ENCODE measurements at places on chromosomes 7 and 10.

DNA sequence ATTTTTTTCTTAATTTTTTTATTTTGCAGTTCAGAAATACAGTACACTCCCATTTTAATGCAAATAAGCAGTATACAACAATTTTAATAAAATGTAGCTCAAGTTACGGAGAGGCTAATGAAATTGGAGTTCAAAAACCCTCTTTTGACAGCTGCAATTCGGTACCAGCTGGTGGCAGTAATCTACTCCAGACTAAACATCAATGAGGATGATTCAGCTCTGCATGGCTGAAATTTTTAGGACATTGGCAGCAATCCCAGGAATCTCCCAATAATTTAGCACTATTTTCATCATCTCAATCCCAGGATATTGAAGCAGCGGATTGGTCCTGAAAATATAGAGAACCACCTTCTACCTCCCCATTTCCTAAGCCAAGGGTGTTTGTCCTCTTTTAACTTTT lies 278.8 kb downstream of the CACNA2D1 start:
- H3K36me3 ChIP-seq = no peaks in the 10 kb centered on the region
- no peak for DNase-seq
- no peaks in the 10 kb centered on the region for H3K27me3 ChIP-seq
- no peak overlapping the region for H3K4me3 ChIP-seq

DNA sequence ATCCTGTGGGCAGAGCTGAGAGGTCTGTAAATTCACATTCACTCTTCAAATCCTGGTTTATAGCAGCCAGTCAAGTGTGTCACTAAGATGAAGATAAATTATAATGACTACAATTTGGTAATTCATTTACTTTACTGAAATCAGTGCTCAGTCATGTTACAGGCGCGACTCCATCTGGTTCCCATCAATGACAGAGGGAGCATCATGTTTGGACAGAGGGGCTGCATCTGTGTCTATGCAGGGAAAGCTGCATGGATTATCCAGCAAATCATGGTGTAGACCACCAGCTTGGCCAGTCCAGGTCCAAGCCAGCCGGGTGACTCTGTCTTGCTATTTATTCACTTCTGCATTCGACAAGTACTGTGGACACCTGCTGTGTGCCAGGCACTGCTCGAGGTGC lies 214.1 kb upstream of the ZNF32 start:
- H3K36me3 ChIP-seq = no peaks in the 10 kb centered on the region
- H3K27ac ChIP-seq = no peak overlapping the region
- peaks cover 7% of the 10 kb centered on the region for H3K27me3 ChIP-seq
- no peak for DNase-seq
- no peak overlapping the region for H3K4me3 ChIP-seq

- H3K4me1 ChIP-seq = no peaks in the 10 kb centered on the region
- H3K4me3 ChIP-seq = no peak overlapping the region
- DNase-seq = no peak
- peaks cover 1% of the 10 kb centered on the region for H3K27me3 ChIP-seq
- no peak overlapping the region for H3K27ac ChIP-seq
- no peaks in the 10 kb centered on the region for H3K36me3 ChIP-seq
Measured at GRCh38 chr7:139125657-139126056, 16.1 kb upstream of the ZC3HAV1 start.

- DNase-seq = no peak
- H3K27ac ChIP-seq = no peak overlapping the region
- no peaks in the 10 kb centered on the region for H3K36me3 ChIP-seq
- peaks cover 4% of the 10 kb centered on the region for H3K27me3 ChIP-seq
Measured at GRCh38 chr10:131532745-131533341, 221.3 kb upstream of the TCERG1L start.

DNA sequence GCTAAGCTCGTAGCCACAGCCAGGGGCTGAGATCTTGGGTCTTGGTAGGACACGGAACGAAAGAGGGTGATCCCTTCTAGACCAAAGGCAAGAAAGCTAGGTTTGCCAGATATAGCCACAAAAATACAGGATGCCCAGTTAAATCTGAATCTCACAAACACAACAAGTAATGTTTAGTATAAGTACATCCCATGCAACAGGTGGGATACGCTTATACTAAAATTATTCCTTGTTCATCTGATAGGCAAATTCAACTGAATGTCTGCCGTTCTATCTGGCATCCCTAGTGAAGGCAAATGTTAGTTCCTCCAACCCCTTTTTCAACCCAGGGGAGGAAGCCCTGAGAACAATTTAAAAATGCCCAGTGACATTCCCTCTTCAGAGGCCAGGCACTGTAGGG lies 131.1 kb upstream of the MGMT start:
- no peak for DNase-seq
- H3K4me3 ChIP-seq = no peak overlapping the region
- no peaks in the 10 kb centered on the region for H3K4me1 ChIP-seq
- H3K27me3 ChIP-seq = peaks cover 9% of the 10 kb centered on the region

DNA sequence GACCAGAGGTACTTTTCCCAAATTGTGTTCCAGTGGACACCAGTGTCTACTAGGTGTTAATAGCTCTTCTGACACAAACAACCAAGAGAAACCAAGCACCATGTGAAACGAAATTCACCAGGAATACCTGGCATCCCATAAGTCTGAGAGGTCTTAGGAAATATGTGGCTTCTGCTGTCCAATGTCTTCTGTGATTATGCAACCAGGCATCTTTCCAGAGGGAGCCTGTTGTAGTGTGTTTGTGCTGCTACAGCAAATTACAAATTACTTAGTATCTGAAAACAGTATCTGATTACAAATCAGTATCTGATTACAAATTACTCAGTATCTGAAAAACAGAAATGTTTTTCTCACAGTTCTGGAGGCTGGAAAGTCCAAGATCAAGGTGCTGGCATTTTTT lies 133.6 kb upstream of the NPVF start:
- no peak overlapping the region for H3K27ac ChIP-seq
- H3K36me3 ChIP-seq = no peaks in the 10 kb centered on the region
- no peak for DNase-seq

DNA sequence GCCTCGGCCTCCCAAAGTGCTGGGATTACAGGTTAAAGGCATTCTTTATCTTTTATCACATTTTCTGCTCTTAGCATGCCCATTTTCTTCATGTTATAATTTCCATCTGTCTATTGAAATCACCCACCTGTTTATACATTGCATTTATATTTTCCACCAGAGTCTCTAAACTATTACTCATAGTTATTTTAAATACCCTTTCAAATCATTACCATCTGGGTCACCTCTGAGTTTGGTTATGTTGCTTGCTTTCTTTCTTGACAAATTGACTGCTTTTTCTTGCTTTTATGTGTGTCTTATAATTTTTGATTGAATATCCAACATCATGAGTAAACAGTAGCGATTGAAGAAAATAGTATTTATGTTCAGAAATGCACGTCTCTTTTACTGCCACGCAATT lies 71.4 kb downstream of the TMEM270 start:
- DNase-seq = no peak
- peaks cover 6% of the 10 kb centered on the region for H3K27me3 ChIP-seq
- no peak overlapping the region for H3K27ac ChIP-seq

GRCh38 chr7:16211402-16211925 lies 209.9 kb downstream of the CRPPA start:
- H3K36me3 ChIP-seq = no peaks in the 10 kb centered on the region
- H3K4me1 ChIP-seq = no peaks in the 10 kb centered on the region
- H3K27ac ChIP-seq = no peak overlapping the region
- no peak overlapping the region for H3K4me3 ChIP-seq

DNA sequence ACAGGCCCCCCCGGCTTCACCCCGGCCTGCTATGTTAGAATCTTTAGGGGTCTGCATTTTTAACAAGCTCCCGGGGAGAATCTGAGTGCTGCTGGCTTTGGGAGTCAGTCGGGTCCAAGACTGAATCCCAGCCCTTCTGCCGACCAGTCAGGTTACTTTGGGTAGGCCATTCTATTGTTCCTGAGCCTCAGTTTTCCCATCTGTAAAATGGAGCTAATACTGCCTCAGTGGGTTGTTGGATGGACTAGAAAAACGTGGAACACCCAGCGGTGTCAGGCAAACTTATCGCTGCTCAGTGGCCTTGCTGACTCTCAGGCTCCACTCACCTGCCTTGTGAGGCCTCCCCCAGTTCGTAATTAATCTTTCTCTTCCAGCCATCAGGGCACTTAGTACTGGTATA lies 11.7 kb downstream of the TBATA start:
- H3K4me1 ChIP-seq = no peaks in the 10 kb centered on the region
- DNase-seq = no peak
- H3K4me3 ChIP-seq = no peak overlapping the region
- H3K27ac ChIP-seq = no peak overlapping the region
- H3K27me3 ChIP-seq = peaks cover 5% of the 10 kb centered on the region
- no peaks in the 10 kb centered on the region for H3K36me3 ChIP-seq

- H3K27ac ChIP-seq = peak overlapping the region; percentile 19
- DNase-seq = no peak
- H3K36me3 ChIP-seq = no peaks in the 10 kb centered on the region
- no peak overlapping the region for H3K4me3 ChIP-seq
- no peaks in the 10 kb centered on the region for H3K4me1 ChIP-seq
Measured at GRCh38 chr10:60349426-60349825, 40.2 kb downstream of the ANK3 start.

DNA sequence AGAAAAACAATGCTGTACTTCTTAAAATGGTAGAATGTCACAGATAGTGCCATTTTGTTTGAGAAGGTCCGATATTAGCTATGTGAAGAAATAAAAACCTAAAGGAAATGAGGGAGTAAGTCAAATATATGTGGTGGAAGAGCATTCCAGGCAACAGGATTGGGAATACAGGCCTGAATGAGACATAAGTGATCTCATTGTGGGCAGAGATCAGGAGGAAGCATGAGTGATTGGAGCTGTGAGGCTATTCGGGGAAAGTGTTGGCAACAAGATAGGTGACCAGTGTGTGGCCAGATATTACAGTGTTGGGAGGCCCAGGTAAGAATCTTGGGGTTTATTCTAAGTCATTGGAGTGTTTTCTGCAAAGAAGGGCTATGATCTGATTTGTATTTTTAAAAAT lies 41.3 kb upstream of the AGMO start:
- no peaks in the 10 kb centered on the region for H3K36me3 ChIP-seq
- H3K27me3 ChIP-seq = no peaks in the 10 kb centered on the region

DNA sequence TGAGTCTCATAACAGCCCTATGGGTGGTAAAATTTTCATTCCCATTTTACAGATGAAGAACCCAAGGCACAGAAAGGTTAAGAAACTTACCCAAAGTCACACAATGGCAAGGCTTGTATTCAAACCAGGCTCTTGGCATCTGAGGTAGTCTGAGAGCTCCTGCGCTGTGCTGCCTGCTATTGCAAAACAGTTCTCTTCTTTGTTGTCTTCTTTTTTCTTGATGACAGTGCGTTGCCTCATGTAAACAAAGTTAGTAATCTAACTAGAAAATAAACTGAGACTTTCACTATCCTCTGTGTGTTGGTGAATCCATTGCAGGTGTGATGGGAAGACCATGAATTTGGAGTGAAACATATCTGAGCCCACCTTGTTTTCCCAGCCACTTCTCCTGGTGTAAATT lies 240.8 kb downstream of the PTEN start:
- no peaks in the 10 kb centered on the region for H3K36me3 ChIP-seq
- peaks cover 2% of the 10 kb centered on the region for H3K27me3 ChIP-seq
- no peak overlapping the region for H3K27ac ChIP-seq
- H3K4me3 ChIP-seq = no peak overlapping the region
- H3K4me1 ChIP-seq = peaks cover 10% of the 10 kb centered on the region

DNA sequence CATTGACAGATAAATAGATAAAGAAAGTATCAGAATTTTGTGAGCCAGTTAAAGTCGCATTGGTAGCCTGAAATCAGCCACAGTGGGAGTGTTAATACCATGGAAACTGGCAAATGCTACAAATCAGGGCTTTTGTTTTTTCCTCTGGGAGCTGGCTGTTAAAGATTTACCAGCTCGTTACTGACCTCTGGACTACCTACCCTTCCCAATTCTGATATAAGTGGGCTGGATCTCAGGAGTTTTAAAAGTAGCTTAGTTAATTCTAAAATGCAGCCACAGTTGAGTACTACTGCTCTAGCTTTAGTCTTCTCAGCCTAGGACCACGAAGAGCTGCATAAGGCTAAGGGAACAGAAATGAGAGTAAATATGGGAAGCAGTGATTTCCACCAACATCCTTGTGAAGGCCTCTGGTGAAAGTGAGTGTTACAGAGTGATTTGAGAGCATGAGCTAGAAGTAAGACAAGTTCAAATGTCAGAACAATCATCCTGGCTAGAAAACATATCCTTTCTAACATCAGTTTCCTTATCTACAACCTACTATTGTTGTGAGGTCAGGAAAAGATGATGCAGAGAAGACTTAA lies 53.2 kb downstream of the A1CF start:
- DNase-seq = no peak
- no peaks in the 10 kb centered on the region for H3K4me1 ChIP-seq
- no peak overlapping the region for H3K4me3 ChIP-seq
- H3K27me3 ChIP-seq = no peaks in the 10 kb centered on the region
- no peak overlapping the region for H3K27ac ChIP-seq

- no peak overlapping the region for H3K4me3 ChIP-seq
- DNase-seq = no peak
- H3K27me3 ChIP-seq = no peaks in the 10 kb centered on the region
- H3K27ac ChIP-seq = no peak overlapping the region
Measured at GRCh38 chr10:4176500-4177281, 391.7 kb upstream of the KLF6 start.

DNA sequence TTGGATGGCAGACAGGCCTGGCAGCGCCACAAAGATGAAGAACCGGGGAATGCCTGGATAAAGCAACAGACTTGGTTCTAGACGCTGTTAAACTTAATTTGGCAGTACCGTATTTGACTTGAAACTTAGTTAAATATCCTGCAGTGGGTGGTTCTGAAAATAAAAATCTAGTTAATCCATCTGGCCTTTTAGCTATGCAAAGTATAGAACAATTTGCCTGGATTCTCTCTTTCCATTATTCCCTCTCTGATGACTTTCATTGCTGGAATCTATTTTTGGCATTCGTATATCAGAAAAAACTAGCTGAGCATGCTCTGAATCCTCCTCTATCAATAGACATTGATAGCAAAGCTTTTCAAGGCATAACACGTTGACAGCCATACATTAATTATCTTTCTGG lies 203.6 kb downstream of the MACC1 start:
- H3K27me3 ChIP-seq = no peaks in the 10 kb centered on the region
- no peak overlapping the region for H3K4me3 ChIP-seq
- no peaks in the 10 kb centered on the region for H3K36me3 ChIP-seq
- no peak for DNase-seq
- H3K4me1 ChIP-seq = no peaks in the 10 kb centered on the region

GRCh38 chr7:101559586-101559985 lies 69.5 kb downstream of the MYL10 start:
- no peak for DNase-seq
- no peaks in the 10 kb centered on the region for H3K36me3 ChIP-seq
- H3K4me3 ChIP-seq = no peak overlapping the region

- DNase-seq = no peak
- H3K27ac ChIP-seq = no peak overlapping the region
- no peak overlapping the region for H3K4me3 ChIP-seq
Measured at GRCh38 chr7:40996233-40996677, 706.6 kb downstream of the INHBA start.
